Memory B cell (primary cell): ENCODE measurements at places on chromosomes 5 and 9.
A peak's percentile ranks its signal among the peaks of the same experiment; 100 is the strongest.

DNA sequence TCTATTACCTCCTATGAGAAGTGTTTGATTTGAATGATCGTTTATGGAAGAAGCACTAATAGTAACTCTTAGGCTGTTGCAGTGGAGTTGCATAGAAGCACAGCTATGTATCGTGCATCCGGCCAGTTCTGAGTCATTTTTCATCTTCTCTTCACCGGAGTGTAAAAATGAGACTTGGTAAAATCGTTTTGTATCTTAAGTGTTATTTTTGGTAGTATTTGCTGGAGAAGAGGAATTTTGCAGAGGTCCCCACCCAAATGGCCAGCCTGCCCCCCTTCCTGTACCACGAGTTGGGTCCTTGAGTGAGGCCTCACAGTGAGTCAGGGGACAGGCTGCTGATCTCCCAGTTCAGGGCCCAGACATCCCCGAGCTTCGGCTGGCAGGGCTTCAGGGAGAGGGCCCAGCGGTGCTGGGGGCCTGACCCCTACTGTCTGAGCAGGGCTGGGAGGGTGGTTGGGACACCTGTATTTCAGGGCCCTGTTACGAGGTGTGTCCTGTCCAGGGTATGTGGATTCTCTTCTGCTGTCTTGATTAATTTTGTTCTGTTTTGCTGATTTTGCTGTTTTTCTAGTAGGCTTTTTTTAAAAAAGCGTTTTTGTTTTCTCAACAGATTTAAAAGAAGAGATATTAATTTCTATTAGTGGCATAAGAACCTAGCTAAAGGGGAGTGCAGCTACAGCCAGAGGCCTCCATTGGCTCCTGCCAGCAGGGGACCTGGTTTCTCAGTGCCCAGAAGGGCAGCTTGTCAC is 210.8 kb downstream of the TRIO start:
- no peak for DNase-seq

DNA sequence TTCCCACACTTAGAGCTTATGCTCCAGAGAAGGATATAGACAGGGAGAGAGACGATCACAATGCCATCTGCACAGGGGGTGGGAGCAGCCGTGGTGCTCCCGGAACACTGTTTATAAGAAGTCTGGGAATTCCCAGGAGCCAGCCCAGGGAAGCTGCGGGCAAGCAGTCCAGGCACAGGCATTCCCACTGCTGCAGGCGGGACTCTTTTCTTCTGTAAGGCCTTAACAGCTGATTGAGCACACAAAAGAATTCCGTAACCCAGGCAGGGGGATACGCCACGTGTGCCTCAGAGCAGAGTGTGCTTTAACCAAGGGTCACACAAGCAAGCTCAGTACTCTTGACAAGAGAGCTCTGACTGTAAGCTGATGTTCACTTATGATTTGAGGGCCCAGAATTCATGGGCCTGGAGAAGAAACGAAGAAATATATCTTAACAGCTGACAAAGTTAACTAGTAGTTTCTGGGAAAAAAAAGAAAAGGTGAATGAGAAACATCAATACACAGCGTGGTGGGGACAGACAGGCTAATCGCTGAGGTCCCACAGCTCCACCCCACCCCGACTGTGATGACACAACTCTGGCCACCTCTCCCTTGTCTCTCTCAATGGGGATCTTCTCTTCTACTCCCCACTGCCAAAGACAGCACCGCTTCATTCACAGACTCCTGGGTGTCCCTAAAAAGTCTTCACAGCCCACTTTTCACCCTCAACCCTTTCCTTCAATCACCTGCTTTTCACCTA is 85.9 kb upstream of the SIMC1 start:
- no peak for DNase-seq

- no peak for DNase-seq
Measured at GRCh38 chr5:37667846-37668245, 172.0 kb downstream of the GDNF start.

DNA sequence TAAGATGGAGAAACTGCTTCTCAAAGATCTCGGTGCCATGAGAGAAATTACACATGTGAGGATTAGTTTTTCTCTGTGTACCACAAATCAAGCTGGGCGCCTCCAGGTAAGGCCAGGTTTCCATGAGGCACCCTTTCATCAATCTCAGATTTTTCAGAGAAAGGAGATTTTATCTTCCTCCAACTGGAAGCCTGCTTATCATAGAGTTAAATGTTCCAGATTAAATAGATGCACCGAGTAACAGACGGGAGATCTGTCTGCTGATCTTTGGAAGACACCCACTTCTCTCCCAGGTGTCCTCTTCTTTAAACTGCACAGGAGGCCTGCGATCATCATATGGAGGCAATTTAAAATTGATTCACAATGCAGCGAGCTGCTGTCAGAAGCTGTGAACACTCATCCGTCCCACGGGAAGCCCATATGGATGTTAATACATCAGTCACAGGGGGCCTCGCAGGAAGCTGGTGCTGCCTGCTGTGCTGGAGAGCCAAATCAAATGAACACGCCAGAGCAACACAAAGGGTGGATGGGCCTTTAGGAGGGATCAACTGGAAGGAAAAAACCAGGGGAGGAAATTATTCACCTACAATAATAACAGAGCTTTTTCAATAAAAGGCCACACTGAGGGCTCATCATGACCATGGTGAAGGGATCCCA is 93.3 kb downstream of the TLE1 start:
- no peak for DNase-seq

GRCh38 chr5:17204133-17204489 is 13.3 kb upstream of the BASP1 start:
- no peak for DNase-seq

DNA sequence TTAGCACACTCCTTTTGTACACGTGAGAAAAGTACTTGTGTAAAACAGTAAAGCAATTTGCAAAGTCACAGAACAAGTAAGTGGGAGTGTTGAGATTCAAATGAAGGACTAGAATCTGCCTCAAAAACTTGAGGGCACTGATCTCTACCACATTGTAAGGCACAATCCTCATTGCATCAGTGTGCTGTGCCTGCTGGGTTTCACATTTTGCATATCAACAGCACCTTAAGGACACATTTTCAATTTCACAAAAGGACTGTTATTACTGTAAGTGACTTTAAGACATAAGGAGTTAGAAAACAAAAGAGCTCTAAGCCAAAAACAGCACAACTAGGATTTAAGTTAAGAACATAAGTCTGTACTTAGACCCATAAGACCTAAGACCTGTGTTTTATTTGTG is 44.7 kb upstream of the HK3 start:
- DNase-seq, result no peak

DNA sequence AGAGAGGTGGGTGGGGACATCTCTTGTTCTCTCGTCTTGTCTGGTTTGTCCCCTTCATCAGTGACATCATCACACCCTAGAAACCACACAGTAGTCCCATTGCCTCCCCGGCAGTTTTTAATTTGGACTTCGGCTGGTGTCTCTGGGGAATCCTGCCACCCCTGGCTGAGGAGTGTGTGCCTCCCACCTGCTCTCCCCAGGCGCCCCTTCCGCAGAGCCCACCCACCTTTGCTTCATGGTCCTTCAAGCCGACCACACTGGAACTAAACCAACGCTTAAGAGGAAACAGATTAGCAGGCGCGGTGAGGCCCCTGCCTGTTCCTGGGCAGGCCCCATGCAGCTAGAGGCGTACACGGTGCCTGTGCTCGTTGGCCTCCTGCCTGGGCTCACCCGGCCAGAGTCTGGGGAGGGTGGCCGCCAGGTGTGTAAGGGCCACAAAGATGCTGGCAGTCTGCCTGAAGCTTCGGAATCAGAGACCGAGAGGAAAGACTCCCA is 107.6 kb upstream of the SPRY4 start:
- DNase-seq, result no peak

DNA sequence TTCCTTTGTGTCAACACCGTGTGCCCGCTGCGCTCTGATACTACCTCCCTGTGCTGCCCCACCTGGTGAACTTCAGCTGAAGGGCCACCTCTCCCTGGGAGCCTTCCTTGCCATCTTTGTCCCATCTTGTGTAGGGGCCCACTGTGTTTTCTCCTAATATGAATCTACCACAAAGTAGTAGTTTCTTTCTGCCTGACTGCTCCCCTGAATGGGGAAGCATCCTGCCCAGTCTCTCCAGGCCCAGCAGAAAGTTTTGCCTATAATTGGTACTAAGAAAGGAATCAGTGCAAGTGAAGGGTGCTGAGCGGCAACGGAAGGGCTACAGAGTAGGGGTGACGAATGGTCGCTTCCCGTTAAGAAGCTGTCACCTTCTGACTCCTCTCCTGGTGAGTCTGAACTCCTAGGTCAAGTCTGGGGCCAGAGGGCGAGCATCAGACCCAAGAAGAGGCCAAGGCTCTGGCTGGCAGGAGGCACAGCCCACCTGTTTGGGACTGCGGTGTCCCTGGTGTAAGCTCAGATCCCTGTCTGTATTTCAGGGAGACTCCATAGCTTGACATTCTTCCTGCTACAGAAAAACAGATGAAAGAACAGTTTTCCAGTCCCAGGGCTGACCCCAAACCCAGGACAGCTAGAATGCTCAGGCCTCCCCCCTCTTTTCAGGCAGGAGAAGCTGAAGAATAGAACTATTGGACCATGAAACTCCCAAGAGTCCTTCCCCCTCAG is 24.1 kb downstream of the WWC1 start:
- DNase-seq, result no peak

DNA sequence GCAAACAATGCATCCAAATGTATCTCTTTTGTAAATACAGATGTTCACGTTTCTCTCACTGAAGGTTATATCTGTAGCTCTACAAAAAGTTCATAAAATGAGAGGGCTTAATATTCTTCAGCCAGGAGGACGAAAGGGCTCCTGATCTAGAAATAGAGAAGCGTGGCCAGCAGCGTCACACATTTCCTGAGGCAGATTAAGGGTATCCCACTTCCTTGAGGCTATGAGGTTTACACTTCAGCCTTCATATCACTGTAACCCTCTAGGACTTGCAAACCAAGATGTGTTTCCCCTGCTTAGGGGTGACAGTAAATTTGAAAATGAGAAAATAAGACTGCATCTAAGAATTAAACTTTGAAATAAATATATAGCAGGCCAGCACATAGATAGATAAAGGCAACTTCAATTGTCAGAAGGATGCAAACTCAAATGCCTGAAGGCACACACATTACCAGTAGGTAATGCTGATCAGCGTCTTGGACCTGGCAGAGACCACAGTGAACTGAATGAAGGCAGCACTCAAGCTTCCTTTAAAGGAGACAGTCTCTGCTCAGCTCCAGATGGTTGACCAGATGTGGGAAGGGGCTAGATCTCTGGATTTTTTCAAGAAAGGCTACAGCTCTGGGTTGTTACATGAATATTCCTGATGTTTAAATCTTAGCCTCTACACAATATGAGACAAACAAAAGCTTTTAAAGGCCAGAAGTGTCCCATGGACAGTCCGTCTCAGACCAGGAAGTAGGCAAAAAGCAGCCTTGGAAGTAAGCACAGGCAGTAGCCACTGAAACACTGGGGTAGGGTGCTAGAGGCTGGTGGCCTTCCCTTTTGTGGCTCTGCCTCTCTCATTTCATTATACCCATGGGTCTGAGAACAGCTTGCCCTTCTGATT is 197.7 kb downstream of the MCTP1 start:
- no peak for DNase-seq

- no peak for DNase-seq
Measured at GRCh38 chr5:59038798-59039295, 456.0 kb downstream of the RAB3C start.

DNA sequence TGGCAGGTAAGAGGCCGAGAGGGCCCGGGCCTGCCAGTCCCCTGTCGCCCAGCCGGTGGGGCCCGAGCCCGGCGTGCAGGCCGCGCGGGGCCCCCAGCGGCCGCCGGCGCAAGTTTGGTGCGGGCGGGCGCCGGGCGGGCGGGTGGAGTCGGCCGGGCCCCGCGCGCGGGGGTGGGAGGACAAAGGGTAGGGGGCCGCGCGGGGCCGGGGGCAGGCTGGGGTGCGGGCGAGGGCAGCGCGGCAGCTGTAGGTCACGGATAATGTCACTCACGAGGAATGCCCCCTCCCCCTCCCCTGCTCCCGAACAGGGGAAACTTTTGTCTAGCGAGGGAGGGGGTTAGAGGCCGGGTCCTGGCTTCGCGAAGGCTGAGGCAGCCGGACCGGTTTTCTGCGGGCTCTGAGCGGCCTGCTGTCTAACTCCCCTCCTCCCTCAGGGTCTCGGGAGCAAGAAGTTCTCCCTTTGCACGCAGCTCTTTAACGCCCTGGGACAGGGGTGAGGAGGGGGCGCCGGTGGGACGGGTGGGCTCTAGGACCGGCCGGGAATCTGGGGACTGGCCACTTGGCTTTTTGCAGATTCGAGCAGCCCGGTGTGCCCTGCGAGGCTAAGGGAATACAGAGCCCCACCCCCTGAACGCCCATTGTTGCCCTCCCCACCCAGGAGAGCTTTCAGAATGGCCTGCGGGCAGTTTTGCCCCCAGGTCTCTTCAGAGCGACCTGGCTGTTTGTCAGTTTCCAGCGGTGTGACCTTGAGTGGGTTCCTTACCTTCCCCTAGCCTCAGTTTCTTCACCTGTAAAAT is 21.3 kb upstream of the NDST1 start:
- peak; percentile 85 for DNase-seq

DNA sequence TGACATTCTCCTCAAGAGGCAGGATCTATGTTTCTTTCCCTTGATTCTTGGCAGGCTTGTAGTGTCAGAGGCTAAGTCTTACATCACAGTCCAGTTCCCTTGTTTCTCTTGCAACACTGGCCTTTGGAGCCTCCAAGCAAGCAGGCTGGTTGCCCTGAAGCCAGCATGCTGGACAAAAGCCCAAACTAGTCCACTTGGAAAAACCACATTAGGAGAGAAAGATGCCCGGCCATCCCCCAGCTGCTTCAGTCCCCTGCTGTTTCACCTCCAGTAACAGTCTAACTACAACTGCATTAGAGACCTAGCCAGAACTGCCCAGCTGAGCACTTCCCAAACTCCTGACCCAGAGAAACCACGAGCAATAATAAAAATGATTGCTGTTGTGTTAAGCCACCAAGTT is 87.6 kb downstream of the ADAMTS6 start:
- no peak for DNase-seq

DNA sequence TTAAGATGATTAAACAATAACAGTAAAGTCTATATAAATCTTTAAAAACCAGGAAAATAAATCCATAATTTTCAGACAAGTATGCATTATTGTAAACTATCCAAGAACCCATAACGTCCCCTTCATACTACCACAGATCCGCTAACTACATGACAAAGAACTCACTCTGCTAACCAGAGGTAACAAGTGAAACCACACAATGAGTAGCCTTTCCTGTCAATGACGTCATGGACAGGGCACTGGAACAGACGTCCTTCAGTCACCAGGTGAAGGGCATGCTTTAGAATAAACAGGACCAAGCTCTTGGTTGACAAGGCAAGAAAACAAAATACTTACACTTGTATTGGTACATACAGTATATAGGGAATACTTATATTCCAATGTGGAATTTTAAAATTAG is 45.2 kb downstream of the RNF130 start:
- DNase-seq, result no peak

- DNase-seq, result no peak
Measured at GRCh38 chr5:180646963-180647305, 2.5 kb downstream of the FLT4 start.

DNA sequence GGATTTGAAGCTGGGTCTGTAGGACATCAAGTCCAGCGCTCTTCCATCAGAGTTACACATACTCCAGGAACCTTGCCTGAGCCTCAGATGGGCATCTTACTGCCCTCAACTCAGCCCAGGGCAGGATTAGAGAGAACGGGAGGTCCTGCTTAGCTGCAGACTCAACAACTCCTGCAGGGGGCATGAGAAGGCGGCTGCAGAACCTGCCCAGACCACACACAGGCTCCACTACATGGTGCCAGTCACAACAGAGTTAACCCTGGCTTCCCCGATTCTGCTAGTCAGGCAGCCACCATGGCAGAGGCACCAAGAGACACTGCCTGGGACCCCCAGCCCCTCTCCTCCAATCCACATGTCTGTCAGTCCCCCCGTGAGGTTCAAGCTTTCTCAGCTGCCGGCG is 23.9 kb upstream of the CPLX2 start:
- no peak for DNase-seq
